NCI-H1092 treated with DMSO at 0.1 percent for 48 hours (cell line): ENCODE measurements at places on chromosomes 16 and 17.

DNA sequence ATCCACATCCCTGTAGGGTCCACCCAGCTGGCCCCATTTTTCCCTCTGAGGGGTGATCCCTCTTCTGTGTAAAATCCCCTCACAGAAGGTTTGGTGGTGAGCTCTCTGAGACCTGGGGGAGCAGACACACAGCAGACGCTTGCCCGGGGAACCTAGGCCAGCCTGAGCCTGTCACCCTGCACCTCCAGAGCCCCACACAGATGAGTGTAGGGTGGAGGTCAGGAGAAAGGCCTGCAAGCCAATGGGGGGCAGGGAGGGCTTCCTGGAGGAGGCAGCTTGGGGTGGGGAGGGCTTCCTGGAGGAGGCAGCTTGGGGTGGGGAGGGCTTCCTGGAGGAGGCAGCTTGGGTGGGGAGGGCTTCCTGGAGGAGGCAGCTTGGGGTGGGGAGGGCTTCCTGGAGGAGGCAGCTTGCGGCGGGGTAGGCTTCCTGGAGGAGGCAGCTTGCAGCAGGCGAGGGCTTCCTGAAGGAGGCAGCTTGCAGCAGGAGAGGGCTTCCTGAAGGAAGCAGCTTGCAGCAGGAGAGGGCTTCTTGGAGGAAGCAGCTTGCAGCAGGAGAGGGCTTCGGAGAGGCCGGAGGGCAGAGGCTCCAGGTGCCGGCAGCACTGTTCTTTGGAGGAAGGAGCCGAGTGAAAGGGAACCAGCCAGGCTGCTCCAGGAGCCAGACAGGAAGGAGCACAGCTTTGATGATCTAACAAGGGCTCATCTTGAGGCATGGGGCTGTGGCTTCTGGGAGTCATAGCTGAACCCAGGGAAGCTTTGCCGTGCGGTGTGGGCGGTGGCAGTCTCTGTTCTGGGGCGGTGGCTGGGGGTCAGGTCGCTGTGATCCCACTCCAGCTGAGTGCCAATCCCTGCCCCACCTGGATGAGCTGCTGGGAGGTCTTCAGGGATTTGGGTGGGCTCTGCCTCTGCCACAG, 83.7 kb upstream of the ZNF469 start:
- DNase-seq: no peak

DNA sequence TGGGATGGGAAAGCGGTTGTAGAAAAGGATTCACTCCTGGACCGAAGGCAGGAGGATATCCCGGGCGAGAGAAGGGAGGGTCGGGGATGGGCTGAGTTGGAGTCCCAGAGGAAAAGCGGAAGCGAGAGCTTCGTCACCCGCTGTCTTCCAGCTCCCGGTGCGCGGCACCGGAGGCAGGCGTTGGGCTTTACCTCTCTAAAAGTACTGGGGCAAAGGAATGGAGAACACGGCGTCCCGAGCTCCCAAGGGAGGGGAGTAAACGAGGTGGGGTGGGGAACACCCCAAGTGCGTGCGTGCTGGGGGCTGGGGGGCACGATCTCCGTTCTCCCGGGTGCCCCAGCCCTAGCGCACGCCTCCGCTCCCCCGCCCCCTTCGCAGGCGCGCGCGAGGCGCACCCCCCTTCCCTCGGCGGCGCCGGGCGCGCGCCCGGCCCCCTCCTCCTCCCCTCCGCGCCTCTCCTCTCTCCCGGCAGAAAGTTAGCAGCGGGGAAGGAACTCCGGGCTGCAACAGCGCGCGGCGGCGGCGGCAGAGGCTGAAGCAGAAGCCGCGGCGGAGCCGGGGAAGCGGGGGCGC, at the start of gene HS3ST4:
HS3ST4 (plus strand) TSS at position 441 of the 573 bp plus-strand sequence.
- DNase-seq: no peak

DNA sequence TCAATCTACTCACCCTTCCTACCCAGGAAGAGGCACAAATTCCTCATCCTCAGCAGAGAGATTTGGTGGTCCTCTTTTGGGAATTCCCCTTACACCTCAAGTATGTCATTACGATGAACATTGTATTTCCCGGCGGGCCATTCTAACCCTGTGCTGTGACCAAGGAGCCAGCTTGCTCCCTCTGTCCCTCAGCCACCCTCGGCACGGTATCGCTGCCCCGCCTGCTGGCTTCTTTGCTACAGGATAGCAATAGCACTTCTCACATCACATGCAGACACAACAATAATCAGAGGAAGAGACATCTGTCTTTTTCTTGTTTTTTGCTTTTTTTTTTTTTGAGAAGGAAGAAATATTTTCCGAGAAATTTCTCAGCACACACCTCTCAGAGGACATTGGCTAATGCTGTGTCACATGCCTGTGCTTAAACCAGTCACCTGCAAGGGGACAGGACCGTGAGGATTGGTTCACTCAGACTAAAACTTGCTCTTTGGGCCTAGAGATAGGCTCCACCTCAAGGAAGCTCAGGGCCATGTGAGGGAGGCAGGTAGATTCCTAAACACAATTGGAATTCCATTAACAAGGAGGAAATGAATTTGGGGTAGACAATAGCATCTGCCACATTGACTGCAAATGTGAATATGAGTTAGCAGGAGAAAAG, 41.2 kb downstream of the TMC5 start:
- no peak for DNase-seq

DNA sequence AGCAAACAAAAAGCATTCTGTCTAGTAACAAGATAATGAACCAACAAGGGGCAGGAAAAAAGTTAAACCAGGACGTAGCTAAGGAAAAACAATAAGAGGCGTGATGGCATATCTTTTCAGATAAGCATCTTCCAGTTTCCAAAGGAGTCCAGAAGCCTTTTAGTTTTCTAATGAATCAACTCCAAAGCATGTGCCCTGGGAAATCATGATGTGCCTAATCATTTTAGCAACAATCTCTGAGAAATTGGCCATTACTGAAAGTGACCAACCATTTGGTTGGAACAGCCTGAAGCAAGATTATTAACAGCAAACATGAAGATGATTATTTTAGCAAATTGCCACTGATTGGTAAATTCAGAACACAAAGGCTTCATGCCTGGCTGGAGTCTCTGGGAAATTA, 440.9 kb upstream of the MAF start:
- no peak for DNase-seq

DNA sequence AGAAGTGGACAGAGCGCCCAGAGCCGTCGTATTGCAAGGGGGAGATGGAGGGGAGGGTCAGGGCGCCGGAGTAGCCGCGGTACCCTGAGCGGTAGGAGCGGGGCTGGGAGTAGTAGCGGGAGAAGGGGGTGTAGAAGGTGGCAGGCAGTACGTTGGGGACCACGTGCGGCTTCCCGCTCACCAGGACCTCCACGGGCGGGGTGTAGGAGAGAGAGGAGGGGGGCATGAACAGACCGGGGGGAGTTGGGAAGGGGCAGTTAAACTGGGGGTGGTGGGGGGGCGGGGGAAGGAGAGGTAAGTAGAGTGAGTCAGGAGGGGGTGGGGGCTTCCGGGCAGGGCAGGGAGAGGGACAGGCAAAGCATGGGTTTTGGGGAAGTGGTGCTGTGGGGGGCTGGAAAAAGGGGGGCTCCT, 16.8 kb downstream of the ST6GALNAC2 start:
- DNase-seq: no peak

- no peak for DNase-seq
Observed at GRCh38 chr16:26795184-26795583, 271.5 kb upstream of the C16orf82 start.

GRCh38 chr16:73670836-73671820, 623.2 kb upstream of the ZFHX3 start:
- DNase-seq: no peak

DNA sequence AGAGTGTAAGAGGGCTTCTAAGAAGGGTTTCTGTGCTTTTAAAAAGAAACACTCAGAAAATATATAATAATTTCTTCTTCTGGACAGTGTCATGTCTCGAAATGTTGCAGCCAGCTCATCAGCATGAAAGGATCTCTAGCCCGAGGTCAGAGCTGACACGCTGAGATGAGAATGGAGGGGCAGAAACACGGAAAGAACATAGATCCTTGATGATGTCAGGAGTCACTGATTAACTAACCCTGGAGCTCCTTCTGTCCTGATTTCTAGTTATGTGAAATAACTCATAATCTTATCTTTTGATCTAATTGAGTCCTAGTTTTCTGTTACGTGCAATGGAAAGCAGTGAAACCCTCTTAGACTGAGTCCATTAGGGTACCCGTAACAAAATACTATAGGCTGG, 10.3 kb upstream of the TOX3 start:
- DNase-seq: no peak

DNA sequence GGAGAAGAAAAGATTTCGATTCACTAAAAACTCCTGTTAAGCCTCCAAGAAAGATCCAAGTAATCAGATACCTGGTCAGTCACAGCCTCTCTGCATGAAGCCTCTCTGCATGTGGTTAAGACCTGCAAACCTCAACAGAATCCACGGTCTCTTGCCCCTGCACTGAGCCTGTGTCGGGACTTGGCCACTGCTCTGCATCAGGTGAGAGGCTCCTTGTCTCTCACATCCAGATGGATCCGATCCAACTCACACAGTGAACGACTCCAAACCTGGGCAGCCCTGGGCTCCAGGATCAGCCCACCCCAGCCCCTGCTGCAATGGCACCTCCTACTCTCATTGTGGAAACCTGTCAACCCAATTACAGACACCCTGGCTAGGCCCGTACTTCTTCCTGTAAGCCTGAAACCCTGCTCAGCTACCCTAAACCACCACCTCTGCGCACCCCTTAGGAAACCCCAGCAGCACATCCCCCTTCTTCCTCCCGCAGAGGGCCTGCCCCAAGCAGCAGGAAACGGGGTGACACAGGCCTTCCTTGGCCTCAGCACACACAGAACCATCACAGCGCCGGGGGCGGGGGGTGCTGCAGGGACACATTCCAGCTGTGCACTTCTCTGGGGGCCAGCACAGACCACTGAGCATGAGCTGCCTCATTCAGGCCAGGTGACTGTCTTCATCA, 129.5 kb downstream of the ANKRD11 start:
- DNase-seq: no peak

DNA sequence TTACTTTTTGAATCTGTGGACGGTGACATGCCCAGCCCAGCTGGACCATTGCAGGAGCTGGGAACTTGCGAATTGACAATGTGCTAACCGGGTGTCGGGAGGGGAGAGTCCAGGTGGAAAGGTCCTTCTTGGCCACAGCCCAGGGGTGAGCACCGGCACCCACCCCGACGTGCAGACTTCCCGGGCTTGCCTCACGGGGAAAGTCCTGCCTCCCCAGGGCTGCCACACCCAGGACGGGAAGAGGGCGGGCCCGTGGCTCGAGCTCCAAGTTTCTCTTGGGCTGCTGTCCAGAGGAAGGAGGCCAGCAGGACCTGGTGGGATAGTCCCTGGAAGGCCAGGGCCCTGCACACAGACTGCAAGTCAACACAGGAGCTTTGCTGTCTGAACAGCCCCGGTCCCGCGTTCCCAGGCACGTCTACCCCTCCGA, 17.7 kb downstream of the CARD14 start:
- DNase-seq: no peak

GRCh38 chr17:65099941-65100315, 37.2 kb upstream of the RGS9 start:
- DNase-seq: peak; percentile 24

DNA sequence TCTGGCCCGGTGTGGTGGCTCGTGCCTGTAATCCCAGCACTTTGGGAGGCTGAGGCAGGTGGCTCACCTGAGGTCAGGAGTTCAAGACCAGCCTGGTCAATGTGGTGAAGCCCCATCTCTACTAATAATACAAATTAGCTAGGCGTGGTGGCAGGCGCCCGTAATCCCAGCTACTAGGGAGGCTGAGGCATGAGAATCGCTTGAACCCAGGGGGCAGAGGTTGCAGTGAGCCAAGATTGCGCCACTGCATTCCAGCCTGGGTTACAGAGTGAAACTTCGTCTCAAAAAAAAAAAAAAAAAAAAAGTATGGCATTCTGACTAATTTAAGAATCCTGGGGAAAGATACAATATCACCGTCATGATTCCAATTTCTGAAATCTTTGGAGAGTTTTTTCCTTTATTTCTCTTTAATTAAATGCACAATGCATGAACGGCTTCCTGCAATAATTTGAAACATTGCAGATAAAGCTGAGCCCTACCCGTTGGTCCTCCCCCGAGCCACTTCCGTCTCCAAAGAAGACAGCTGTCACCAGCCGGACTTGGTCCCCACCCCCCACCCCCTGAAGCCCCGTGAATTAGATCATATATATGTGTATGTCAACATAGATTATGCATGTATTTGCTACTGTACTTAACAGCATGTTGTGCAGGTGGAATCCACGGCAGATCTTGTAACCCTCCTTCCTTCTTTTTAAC, 142.6 kb upstream of the PLCG2 start:
- DNase-seq: peak; percentile 48

DNA sequence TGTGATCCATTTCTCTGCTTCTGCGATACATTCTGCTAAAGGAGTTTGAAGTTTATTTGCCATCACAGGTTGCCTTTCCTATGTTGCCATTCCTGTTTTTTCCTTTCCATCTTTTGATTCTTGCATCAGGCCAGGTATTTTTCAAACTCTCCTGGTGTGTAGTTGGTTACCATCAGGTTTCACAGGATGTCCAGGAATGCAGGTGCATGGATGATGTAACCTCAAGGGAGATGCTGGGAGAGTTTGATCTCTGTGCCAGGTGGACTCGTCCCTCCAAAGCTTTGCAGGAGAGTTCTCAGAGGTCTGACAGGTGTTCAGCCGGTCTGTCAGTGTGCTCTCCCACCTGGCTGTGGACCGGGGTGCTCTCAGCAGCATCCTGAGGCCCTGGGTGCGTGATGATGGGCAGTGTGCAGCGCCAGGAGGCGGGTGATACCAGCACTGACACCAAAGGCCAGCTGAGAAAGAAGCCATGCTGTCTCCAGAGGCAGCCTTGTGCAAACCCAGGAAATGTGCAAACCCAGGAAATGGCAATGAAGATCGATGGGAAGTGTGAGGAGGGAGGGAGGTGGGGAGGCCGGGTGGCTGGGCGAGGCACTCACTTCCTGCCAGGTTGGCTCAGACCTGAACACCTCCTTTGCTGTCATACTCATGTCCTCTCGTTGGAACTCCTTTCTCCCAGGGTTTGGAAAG, 1.7 kb downstream of the ATP2C2 start:
- no peak for DNase-seq

DNA sequence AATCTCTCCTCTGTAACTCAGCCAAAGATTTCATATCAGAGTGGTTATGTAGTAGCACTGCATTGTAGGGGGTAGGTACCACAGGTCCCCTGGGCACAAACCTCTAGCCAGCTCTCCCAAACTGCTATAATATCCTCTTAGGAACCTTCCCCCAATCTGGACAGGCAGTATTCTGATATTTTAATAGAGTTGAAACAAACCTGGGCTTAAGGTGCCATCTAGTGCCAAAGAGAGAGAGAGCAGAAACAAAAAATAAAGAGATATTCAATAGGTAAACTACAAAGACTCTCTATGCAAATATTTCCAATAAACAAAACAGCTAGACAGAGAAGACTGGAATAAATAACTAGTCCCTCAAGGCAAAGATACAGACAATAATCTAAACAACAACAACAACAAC, 1070.0 kb downstream of the CDH11 start:
- DNase-seq: peak; percentile 4

DNA sequence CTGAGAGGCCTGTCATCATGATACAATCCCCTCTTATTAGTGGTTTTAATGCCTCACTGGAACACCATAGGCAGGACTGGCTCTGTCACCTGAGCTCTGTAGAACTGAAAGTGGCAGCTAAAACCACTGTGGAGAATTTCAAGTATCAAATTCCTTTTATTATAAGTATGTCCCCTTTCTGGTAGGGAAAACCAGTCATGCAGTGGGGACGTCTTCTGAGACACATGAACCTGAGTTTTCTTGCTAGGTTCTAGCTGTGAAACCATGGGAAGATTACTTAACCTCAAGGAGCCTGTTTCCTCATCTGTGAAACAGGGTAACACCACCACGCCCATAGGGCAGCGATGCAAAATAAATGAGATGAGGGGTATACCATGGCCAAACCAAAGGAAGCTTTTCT, 4.7 kb downstream of the VAC14 start:
- DNase-seq: no peak

- peak; percentile 27 for DNase-seq
Observed at GRCh38 chr16:70713824-70714223, 28.0 kb upstream of the MTSS2 start.
